ENCODE measurements at places on chromosomes 3 and 15.

DNA sequence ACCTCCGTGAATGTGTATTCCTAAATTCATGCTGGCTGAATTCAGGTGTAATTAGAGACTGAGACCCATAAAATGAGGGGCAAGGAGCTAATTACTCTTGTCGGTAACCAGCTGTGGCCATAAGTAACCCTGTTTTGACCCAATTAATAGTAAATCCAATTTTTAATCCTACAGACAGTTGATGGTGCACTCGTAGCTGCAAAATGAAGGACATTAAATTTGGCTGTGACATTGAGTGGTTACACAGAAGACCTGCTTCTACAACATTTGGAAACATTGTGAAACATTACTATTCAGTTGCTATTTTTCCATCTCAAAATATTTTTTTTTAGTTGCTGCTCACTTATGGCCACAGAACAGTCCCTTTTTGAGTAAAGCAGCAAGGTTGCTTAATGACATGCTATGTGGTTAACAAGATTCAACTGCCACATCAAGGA, 33.0 kb downstream of the MBNL1 start:
- no peak for DNase-seq

- DNase-seq, result no peak
These were observed 141.2 kb upstream of the LINGO1 start for GRCh38 chr15:77773903-77774302.

- no peak for DNase-seq
These were observed 86.0 kb downstream of the SEMA5B start for GRCh38 chr3:122941228-122942206.

- DNase-seq, result no peak
These were observed 107.1 kb upstream of the UBE2E2 start for GRCh38 chr3:23096041-23096440.

GRCh38 chr15:39918688-39919385, 1.2 kb downstream of the GPR176 start:
- no peak for DNase-seq
